ENCODE measurements at places on chromosomes 5 and 9.

DNA sequence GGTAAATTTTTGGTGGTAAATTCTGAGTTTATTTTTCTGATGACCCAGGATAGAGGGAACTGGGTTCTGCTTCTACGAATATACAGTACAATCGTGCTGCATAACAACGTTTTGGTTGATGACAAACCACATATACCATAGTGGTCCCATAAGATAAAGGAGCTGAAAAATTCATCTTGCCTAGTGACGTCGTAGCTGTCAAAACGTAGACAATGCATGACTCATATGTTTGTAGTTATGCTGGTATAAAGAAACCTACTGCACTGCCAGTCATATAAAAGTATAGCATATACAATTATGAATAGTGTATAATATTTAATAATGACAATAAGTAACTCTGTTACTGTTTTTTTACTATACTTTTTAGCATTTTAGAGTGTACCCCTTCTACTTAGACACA lies 244.0 kb downstream of the GAS1 start:
- DNase-seq: no peak

- DNase-seq: no peak
Observed at GRCh38 chr5:165321912-165322311, 1816.5 kb downstream of the MAT2B start.

- no peak for DNase-seq
Observed at GRCh38 chr9:5945112-5945511, 54.4 kb downstream of the MLANA start.

DNA sequence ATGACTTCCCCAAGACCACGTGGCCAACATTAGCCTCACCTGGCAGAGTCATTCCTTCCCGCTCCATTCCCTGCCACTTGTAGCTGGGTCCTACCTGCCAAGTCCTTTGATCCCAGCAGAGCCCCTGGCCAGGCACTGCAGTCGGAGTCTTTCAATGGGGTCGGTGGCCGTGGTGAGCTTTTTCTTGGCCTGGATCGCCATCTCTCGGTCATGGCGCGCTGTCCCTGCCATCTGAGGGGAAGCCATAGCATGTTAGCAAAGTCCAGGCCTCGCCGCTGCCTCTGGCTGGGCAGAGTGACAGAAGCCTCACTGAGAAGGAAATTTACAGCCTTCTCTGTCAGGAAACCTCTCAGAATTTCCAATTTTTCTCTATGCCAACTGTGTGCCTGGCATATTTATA lies 17.5 kb downstream of the CAPSL start:
- no peak for DNase-seq

DNA sequence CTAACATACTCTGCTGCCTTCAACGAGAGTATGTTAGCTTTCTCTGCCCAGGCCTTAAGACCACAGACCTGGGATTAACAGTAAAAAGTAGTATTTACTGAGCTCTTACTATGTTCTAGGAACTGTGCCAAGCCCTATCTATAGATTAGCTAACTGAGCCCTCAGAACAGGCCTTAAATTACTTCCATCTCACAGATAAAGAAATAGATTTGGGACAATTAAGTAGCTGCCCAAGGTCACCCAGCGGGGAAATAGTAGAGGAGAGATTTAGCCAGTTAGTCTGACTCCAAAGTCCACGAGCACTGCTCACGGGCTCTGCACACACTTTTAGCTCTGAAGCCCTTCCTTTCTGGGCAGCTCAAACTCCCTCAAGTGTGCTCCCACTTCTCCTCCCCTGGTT lies 64.5 kb upstream of the EQTN start:
- no peak for DNase-seq

DNA sequence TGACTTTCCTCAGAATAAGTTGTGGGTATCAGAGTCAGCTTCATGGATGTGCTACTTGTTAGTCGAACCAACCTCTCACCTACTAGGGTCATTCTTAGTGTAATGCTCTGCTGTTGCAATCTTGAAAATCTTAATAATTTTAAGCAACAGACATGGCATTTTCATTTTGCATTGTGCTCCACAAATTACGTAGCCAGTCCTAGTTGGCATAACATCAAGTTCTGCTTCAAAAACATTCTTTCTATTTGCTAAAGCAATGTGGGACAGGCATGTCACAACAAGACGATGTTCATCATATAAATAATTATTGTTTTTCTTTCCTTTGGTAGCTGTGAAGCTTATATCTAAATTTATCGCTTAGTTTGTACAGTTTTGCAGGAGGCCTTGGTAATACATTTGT lies 39.3 kb upstream of the CDH12 start:
- DNase-seq: no peak

GRCh38 chr5:33067291-33067690 lies 356.2 kb downstream of the NPR3 start:
- DNase-seq: no peak

- DNase-seq: no peak
Observed at GRCh38 chr9:68819065-68819464, 114.0 kb downstream of the PIP5K1B start.

DNA sequence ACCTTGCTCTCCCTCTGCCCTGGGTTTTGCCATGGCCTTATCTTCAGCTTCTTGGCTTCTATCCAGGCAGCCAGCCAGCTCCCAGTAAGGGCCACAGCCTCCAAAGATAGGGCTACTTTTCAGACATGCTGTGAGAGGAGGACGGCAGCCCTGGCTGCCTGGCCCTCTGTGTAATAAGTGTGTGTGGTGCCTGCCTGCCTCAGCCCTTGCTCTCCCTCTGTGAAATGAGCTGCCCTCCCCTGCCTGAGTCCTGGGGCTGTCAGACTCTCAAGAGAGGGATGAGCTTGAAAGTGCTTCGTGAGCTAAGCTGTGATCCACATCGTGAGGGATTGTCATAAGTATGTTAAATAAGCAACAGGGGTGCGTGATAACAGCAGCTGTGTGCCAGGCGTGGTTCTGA lies 8.1 kb downstream of the NDST1 start:
- peak; percentile 76 for DNase-seq

DNA sequence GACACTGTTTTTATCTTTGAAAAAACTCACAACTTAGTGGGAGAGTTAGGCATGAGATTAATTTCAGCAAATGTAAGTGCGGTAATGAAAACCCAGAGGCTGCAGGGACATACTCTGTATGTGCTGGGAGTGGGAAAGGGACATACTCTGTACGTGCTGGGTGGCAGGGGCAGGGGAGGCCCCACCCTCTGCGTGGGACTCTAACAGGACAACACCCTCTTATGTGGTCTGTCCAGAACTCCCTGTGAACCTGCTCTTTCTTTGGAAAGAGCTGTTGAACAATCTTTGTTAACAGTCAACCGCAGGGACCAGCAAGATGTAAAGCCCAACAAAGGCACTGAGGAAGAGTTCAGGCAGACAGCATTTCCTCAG lies 2.4 kb downstream of the MLANA start:
- DNase-seq: no peak

GRCh38 chr5:181120761-181121160 lies 10.2 kb downstream of the OR2V1 start:
- no peak for DNase-seq

DNA sequence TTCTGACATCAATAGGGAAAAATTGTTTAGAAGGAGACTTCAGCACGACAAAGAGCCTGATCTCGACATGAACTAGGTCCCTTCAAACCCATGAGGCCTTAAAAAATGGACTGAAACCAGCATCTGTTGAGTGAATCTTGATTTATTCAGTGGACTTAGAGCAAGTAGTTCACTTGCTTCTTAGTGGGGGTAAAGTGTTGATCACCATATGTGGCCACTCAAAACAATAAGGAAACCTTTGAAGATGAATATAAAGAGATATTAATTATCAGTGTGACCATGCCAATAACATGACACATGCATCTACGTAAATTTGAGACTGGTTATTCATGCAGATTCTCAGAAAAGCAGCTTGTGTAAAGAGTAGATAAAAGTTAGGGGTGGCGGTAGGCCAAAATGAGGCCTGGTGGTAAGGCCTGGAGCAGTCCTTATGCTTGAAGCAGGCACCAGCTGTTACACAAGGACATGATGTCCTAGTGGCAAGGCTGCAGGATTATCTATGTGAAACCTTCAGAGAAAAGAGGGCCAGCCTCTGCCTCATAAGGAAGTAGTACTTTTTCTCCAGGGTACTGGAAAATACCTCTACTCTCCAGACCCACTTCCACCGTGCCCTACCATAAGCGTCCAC lies 61.3 kb downstream of the S1PR3 start:
- no peak for DNase-seq

DNA sequence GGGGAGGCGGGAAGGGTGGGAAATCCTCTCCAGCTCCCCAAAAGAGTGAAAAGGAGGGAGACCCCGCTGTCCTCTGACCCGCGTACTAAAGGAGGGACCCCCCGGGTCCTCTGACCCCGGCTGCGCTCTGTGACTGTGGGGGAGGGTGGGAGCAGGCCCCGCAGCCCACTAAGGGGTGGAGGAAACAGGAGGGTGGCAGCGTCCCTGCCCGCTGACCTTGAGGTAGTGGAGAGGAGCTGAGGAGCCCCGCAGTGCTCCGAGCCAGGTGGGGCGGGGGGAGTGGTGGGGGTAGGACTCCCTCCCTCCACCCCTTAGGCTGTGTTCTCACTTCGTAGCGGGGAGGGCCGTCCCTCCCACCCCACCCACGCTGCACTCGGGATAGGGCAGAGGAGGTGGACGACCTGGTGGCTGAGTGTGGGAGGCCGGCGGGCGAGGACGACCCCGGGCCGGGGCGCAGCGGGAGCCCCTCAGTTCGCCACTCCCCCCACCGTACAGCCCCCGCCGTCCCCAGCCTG lies 449 bp upstream of the ADCY2 start:
- DNase-seq: no peak

DNA sequence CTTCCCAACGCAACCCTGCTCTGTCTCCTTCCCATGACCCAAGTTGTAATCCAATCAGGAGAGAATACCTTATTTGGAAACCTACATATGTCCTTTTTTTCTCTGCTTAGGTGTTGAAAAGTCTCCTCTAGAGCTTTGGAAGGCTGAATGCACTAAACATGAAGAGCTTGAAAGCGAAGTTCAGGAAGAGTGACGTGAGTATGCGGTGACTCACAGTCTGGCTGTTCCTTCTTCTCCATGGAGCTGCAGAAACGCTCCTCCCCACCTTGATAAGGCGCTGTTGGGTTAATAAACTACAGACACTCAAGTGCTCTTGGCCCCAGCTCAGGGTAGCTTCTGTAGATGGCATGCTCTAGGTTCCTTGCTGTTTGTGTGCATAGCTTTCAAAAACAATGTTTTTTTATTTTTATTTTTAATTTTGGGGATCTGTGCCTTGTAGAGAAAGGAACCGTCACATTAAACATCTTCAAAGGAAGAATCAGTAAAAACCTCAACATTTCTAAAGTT lies 30.7 kb downstream of the RAI14 start:
- peak; percentile 90 for DNase-seq

DNA sequence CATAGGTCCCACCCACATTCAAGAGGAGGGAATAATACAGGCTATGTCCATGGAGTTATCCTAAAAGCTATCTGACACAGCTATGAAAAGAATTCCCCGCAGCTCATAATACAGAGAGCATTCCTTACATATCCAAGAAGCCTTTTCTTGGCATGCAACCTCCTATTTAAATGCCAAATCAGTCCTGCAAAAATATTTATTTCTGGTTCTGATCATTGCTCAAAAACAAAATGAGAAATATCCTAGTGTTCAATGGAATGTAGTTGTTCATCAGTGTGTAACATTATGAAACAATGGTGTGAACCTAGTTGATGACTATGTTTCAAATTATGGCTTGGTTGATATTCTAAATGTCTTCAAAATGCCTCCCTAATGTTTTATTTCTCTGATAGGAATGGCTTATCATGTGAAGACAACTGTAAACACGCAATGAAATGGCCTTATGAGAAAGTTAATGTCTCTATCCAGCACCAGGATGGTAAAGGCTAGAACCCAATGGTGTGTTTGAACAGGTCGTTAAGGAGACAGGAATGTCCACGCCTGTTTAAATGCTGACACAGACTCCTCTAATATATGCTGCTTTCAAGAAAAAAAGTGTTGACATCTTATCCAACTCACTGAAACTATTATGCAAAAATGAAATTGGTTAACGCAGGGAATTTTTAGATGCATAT lies 126.7 kb upstream of the CDH6 start:
- peak; percentile 64 for DNase-seq

- no peak for DNase-seq
Observed at GRCh38 chr5:79122973-79123372, 11.4 kb downstream of the BHMT start.

DNA sequence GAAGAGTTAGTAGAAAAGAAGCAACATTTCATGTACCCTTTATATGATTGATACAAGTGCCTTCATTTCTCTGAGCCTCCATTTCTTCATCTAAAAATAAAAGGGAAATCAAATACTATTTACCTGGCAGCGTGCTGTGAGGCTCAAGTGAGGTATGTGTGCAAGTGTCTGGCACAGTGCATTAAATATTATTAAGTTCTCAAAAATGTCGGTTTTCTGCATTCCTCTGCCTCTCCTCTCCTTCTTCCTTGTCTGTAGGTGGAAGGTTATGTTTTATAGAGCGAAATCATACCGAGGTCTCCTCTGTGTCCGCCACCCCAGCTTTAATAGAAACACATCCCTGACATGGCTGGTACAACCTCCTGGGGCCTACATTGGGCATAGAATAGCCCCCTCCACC lies 93.0 kb downstream of the FGF18 start:
- no peak for DNase-seq

DNA sequence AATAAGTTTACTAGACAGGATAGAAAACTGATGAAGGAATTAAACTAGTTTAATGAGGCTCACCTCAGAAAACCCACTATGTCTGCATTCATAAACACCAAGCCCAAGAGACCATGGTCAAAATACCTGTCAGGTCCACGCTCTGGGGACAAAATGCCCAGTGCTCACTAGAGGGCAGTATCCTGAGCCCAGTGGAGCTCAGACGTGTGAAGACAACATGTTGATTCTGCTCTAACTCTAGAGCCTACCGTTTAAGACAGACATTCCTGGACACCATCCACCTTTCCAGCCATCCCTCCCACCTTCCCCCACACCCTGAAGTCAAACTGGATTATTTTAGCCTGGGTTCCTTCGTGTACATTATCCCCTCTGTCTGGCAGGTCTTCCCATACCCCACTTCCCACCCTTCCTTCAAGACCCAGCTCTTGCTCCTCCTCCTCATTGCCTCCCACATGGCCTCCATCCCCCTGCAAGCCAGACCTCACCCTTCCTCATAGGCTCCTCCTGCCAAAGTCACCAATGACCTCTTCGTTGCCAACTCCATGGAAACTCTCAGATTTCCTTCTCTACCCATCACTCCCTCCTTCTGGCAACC lies 142.3 kb upstream of the FSTL4 start:
- DNase-seq: peak; percentile 21

GRCh38 chr5:35408146-35408545 lies 177.9 kb upstream of the PRLR start:
- DNase-seq: no peak

DNA sequence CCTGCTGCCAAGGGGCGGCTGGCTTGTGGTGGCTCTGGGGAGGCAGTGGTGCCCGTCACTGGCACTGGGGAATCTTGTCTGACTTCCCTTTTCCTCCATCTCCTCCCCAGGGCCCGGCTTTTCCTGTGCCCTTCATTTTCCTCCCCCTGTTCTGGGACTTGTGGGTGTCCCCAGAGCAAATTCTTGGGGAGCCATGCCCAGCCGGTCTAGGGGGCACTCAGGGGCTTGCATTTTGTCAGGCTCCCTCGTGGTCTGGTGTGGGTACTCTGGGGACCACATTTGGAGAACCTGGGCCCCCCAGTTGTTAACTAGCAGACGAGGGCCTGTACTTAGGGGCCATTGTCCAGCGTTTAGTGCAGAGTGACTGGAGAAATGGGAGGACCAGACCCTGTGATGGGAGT lies 105.2 kb upstream of the IER5L start:
- no peak for DNase-seq

- DNase-seq: no peak
Observed at GRCh38 chr5:169265888-169266287, 35.1 kb downstream of the SLIT3 start.

Data from AG10803 (cell line).